ENCODE measurements at places on chromosomes 16 and 17. TPM values are rescaled to one million over a fixed set of nuclear protein-coding genes. Genes with fewer than 3 reads are reported as not detected.

The SLC6A4 gene
- total RNA-seq = not detected

The MT1E gene
- 79.6 TPM for total RNA-seq

The PRCD gene
- 1.2 TPM for total RNA-seq

The PRSS33 gene
- not detected for total RNA-seq

The ZSCAN10 gene
- not detected for total RNA-seq

The NPIPA2 gene
- not detected for total RNA-seq

The ITGA2B gene
- total RNA-seq = under 0.01 TPM

The CCL7 gene
- total RNA-seq = 4.8 TPM

The RAMP2 gene
- not detected for total RNA-seq

The C16orf96 gene
- not detected for total RNA-seq

The HSD11B2 gene
- 0.59 TPM for total RNA-seq

The CYGB gene
- total RNA-seq = 7.1 TPM

The CDC6 gene
- 2.1 TPM for total RNA-seq

The ZNF263 gene
- 45.7 TPM for total RNA-seq

The ZKSCAN2 gene
- 5.7 TPM for total RNA-seq

The CTF1 gene
- 2.7 TPM for total RNA-seq

The TM4SF5 gene
- total RNA-seq = not detected

The NOL11 gene
- 31.8 TPM for total RNA-seq

The ZP2 gene
- not detected for total RNA-seq

Measured in smooth muscle cell of the umbilical artery (primary cell).